ENCODE measurements at places on chromosomes 16 and 17. TPM values are rescaled to one million over a fixed set of nuclear protein-coding genes. Genes with fewer than 3 reads are reported as not detected.

Gene CBX2
- total RNA-seq, result 11.1 TPM

Gene EZH1
- 14.4 TPM for total RNA-seq

Gene TLCD1
- 14.5 TPM for total RNA-seq

Gene KRTAP4-6
- not detected for total RNA-seq

GRCh38 chr16:53737552-53737951 lies 33.6 kb downstream of the FTO start:
- DNase-seq, result no peak

- DNase-seq, result no peak
Measured at GRCh38 chr17:71176331-71176730, 944.5 kb upstream of the SOX9 start.

DNA sequence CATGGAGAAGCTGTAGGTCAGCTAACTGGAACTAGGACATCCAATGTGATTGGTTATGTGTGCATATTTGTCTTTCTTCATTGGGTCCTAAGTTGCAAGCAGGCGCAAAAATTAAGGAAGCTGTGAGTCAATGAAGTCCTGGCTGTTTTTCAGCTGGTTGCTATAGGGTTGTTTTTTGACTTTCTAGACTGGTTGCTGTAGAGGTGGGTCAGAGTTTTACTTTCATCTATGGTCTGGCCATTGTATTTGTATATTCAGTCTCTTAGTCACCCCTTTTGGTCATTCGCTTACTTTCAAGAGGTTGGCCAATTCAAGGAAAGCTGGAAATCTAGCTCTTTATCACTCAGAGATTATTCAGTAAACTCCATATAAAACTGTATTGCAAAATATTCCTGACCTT lies 62.0 kb upstream of the AMZ2 start:
- DNase-seq, result no peak

- no peak for DNase-seq
Measured at GRCh38 chr16:26129997-26130396, 438.2 kb downstream of the HS3ST4 start.

DNA sequence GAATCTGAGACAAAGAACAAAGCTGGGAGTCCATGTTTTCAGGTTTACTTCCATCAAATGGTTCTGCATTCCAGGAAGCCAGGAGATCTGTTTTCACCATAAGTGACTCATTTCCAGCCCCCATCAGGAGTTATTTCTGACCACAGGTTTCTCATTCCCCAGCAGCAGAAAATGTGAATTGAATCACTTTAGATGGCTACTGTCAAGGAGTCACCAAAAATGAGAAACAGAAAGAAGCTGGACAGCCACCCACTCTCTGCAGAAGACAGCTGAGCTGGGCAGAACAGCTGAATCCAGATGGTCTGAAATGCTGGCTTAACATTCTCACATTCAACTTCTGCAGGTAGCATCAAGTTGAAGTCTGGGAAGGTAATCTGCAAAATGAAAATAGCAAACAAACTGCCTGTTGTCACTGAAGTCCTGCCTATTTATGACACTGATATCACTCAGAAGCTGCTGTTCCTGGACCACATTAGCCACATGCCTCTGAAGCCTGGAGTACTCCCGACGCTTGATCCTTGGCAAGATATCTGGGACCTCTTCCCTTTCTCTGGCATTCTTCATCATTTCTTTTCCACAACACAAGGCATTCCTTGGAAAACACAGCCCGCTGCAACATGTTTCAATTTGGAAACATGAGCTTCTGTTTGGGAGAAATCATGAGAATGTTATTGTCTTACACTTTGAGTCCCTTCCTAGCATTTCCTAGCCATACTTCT lies 15.3 kb downstream of the CCL11 start:
- DNase-seq, result peak; percentile 67

GRCh38 chr17:13642188-13642587 lies 40.5 kb upstream of the HS3ST3A1 start:
- DNase-seq, result no peak

DNA sequence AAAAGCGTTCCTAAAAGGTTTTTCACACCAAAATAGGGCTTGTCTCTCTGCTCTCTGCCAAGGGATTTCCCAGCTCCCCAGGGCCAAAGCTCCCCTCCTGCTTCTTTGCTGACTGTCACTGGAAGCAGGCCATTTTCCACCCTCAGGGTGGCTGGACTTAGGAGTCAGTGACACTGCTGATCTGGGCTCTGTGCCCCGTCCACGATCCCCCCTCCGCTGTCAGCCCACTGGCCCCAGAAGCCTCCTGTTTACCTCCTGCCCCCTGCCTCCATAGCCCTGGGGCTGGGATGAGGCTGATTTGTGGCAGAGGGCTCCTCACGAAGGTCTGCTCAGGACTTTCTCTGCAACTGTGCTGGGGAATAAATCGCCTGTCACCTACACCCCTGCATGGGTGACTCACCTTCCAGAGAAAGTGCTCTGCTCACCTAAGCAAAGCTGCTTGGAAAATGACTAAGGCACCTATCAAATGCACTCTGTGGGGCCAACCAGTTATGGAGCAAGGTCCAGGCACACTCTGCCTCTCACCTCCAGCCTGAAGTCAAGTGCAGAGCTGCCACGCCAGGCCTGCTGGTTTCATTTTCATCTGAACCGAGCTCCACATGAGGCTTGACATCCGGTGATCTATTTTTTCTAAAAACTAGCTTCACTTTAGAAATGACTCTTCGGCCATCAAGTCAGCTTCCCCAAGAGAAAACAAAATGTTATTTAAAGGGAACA lies 4.9 kb downstream of the MAP3K14 start:
- DNase-seq, result peak; percentile 86

- no peak for DNase-seq
Measured at GRCh38 chr17:19760746-19761145, 12.6 kb upstream of the ALDH3A1 start.

All from epithelial cell of proximal tubule (primary cell).